ENCODE measurements at places on chromosomes 7 and 10.

DNA sequence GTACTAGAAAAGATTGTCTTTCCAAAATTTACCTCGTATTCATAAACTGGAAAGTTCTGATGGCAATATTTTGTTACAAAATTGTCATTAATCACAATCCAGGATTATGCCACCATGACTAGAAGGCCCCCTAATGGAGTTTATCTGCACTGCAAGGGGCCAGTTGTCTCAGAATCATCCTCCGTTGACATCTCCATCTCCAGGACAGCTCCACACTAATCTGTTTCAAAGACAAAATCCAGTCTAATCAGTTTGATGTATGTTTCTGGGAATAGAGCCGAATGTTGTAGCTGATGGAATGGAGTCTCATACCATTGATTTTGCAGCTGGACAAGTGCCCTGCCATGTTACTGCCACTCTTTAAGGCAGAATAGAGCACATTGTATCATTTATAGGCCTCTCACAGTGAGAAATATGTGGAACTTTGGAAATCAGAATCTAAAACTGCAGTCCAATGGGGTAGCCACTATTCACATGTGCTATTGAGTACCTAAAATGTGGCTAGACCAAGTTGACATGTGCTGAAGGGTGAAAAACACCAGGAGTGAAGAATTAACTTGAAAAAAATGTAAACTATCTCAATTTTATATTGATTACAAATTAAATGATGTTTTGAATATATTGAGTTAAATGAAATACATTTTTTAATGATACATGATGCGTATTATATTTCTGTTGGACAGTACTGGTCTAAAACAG lies 38.3 kb upstream of the TOMM7 start:
- DNase-seq, result no peak

DNA sequence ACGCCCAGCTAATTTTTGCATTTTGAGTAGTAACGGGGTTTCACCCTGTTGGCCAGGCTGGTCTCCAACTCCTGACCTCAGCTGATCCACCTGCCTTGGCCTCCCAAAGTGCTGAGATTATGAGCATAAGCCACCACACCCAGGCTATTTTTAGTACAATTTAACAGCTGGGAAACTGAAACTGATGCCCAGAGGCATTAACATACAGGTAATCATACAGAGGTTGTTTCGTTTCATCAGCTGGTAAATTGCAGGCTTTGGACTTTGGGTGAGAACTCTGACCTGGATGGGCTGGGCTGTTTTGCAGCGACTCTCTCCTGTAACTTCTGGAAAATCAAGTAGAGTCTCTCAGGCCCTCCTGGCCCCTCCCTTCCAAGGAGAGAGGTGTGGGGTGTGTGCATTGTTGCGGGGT lies 6.2 kb upstream of the ACHE start:
- no peak for DNase-seq

DNA sequence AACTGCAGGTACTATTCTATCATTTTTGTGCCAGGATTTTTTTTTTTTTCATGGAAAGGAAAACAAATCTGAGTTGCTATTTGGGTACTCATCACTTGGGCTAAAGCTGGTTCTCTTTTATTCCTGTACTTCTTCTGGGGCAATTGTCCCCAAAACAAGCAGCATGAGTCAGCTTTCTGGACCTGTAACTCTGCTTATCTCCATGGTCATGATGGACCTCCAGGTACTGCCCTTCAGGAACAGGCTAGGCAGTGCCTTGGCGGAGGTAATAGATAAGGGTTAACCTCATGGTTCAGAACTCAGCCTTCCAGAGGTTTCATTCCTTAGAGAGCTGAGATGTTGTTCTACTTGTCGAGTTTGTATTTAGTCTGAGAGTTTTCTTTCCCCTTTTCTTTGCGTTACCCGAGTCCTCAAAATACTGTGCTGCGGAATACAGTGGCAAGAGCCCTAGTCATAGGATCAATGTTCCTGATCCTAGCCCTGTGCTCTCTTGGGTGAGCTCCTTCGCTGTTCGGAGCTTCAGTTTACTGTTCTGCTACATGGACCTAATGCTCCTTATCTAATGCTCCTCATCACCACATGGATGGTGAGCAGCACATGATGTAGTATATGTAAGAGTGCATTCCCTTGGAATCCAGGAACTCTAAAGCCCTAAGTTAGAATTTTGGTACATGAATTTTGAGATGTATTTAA lies 74.6 kb downstream of the LRGUK start:
- DNase-seq, result no peak

DNA sequence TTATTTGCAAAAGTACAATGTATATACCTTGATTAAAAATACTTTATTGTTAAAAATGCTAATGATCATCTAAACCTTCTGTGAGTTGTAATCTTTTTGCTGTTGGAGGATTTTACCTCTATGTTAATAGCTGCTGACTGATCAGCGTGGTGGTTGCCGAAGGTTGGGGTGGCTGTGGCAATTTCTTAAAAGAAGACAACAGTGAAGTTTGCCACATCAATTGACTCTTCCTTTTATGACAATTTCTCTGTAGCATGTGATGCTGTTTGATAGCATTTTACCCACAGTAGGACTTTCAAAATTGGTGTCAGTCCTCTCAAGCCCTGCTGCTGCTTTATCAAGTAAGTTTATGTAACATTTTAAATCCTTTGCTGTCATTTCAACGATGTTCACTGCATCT lies 16.9 kb upstream of the ENTPD1 start:
- DNase-seq, result no peak

Measured in activated T-helper 1 cell treated with anti-CD3 and anti-CD28 coated beads, Interleukin-2, amount 50 U/mL, for 16 hours (primary cell).